Stimulated activated CD4-positive, alpha-beta T cell treated with anti-CD3 and anti-CD28 coated beads, Interleukin-15, amount 100 ng/mL, for 1 hour (primary cell): ENCODE measurements at places on chromosomes 11 and 22.

GRCh38 chr11:63868399-63869064, 29.6 kb downstream of the MARK2 start:
- no peak for DNase-seq

DNA sequence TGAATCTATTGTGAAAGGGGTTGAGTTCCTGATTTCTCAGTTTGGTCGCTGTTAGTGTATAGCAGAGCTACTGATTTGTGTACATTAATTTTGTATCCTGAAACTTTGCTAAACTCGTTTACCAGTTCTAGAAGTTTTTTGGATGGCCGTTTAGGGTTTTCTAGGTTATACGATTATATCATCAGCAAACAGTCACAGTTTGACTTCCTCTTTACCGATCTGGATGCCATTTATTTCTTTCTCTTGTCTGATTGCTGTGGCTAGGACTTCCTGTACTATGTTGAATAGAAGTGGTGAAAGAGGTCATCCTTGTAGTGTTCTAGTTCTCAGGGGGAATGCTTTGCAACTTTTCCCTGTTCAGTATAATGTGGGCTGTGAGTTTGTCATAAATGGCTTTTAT, 24.6 kb upstream of the OOSP4B start:
- no peak for DNase-seq

GRCh38 chr11:3128356-3129180, 36.5 kb downstream of the OSBPL5 start:
- DNase-seq: no peak

DNA sequence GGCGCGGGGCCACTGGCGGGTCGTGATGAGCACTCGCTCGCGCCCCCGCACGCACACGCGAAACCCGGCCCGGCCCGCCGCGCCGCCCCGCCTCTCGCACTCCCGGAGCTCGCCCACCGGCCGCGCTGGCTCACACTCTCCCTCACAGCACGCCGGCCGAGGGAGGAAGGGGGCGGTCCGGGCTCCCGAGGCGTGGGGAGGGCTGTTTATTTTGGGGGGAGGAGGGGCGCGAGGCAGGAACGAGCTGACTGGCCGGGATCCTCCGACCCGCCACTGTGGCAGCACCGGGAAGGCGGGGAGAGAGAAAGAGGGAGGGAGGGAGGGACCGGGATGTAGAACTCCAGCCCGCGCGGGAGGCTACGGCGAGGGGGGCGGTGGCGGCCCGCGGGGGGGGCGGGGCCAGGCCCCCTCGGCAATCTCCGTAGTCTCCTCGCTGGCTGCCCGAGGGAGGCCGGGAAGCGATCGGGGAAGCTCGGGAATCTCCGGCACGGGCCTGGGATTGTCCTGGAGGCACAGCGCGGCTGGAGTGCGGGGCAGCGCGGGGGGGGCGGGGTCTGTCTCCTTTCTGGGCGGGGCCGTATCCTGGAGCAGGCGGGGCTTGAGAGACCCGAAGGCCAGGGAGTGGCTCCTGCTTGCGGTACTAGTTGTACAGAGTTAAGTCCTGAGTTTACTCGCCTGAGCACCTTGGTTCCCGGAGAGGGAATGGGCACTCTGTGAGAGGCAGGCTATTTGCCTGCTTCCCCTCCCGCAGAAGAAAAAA, at the start of gene RBFOX2:
Gene RBFOX2, minus strand, starts transcription at position 179 of the 760 bp plus-strand sequence. CDS start 399 bp downstream, outside the sequence.
- DNase-seq: peak; percentile 65

- DNase-seq: no peak
Measured at GRCh38 chr11:81098471-81098870, 1635.2 kb downstream of the FAM181B start.

- no peak for DNase-seq
Measured at GRCh38 chr11:2940147-2940920, 11.1 kb upstream of the PHLDA2 start.

DNA sequence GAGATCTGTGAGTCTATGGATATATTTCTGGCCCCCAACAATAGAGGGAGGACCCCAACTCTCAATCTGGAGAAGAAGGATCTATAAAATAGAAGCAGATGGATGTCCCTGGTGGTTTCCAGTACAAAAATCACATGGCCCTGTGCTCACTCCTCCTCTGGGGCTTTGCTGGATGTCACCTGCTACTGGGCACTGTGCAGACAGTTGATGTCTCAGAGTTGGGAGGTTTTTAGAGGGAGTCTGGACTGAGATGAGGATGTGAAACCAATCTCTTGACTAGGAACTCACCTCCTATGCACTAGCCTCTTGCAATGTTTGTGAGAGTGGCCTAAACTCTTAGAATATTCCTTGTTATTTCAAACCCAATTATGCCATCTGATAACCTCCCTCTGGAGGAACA, 107.2 kb downstream of the SCN3B start:
- DNase-seq: no peak

GRCh38 chr22:43388420-43388851, 23.4 kb upstream of the MPPED1 start:
- DNase-seq: peak; percentile 48

GRCh38 chr11:118229274-118229847, 4.5 kb upstream of the JAML start:
- DNase-seq: no peak

- no peak for DNase-seq
Measured at GRCh38 chr11:47087801-47088200, 88.9 kb downstream of the ARFGAP2 start.

GRCh38 chr11:77129069-77129841, 1.2 kb downstream of the MYO7A start:
- no peak for DNase-seq

GRCh38 chr11:127118811-127119210, 118.2 kb upstream of the KIRREL3 start:
- DNase-seq: no peak

- no peak for DNase-seq
Measured at GRCh38 chr11:113202431-113202830, 112.0 kb upstream of the TTC12 start.

- no peak for DNase-seq
Measured at GRCh38 chr22:23283591-23284503, 103.5 kb downstream of the BCR start.

GRCh38 chr11:107438148-107438547, 19.5 kb downstream of the CWF19L2 start:
- DNase-seq: no peak

GRCh38 chr11:74754507-74755252, 6.0 kb downstream of the RNF169 start:
- DNase-seq: no peak

DNA sequence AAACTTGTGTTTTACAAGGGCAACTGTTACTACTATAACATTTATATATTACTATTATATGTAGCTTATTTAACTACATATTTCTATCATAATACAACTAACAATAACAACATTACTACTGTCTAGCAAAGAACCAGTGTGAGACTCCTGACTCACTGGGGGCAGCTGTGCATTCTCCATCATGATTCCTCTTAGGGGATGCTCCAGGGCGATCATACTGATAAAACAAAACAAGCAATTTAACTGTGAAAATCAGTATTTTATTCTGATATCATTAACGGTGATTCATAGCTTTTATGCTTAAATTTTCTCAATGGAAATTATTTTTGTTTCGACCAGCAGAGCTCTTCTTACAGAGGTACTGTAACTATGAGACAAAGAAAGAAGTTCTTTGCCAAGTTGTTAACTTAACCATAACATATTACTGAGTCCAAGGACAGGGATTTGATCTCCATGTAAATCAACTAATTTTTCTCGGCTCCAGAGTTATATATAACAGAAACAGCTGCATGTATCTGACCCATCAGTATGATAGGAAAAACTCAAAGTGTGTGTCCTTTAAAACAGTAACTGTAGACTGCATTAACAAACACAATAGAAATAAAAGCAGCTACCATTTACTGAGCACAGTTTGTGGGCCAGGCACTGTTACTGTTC, 24.8 kb upstream of the FNBP4 start:
- DNase-seq: no peak

DNA sequence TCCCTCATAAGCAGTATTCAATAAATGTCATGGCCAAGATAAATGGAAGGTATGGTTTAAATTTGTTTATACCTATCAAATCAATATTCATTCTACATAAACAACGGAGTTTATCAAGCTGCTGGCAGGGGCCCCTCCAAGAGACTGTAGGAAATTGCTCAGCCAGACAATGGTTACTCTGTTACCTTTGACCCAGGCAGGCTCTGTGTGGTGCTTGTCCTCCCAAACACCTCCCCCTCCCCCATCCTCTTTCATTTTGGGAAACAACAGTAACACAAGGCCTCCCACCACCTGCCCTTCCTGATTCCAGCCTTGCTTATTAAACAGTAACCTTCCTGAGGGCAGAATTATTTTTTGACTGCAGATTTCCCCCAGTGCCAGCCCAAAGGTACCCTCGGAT, 10.5 kb upstream of the ZBTB16 start:
- no peak for DNase-seq

- no peak for DNase-seq
Measured at GRCh38 chr11:69440876-69441275, 40.6 kb upstream of the LINC01488 start.

DNA sequence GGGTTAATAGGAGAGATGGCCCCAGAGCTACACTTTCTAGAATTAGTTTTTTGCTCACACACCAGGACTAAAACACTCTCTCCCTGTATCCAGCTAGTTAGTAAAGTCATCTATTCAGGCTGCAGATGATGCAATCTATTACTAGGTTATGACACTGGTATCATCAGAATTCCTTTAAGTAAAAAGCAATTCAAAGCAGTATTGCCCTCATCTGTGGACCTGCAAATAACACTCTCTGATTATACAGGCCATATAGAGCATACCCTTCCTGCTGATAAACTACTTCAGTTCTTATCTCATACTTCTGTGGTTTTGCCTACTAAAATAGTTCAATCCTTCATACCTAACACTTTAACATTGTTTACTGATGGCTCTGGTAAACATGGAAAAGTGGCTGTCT, 13.5 kb upstream of the MTMR2 start:
- DNase-seq: no peak

DNA sequence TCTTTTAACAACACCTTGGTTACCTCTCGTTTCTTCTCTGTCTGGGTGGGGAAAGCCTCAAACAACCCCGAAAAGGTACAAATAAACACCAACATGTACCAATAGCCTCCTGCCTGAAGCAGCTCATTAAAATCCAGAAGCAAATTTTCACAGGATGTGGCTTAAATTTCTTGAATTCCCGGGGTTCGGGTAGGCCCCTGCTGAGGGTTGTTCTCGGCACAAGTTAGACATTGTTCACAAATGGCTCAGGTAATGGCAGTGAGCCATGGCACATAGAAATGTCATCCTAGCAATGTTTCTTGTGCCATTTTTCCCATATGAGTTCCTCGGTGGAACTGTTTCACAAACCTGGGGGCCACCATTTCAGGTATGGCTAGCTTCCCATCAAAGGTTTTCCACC, 19.7 kb upstream of the GLYATL1 start:
- DNase-seq: no peak

DNA sequence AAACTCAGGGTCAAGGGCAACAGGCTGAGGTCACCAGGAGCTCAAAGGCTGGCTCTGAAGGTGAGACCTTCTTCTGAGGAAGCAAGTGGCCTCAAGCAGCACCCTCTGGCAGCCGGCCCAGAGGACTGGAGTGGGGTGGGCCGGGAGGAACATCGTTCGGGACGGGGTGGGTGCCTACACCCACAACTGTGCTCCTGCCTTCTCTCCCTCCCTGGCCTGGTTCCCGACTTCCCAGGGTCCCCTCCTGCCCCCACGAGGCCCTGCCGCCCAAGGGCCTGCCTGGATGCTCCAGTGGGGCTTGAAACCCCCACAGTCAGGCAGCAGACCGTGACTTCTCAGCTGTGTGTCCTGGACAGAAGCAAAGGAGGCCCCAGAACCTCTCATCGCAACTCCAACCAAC, 195.7 kb downstream of the IGLL1 start:
- no peak for DNase-seq

DNA sequence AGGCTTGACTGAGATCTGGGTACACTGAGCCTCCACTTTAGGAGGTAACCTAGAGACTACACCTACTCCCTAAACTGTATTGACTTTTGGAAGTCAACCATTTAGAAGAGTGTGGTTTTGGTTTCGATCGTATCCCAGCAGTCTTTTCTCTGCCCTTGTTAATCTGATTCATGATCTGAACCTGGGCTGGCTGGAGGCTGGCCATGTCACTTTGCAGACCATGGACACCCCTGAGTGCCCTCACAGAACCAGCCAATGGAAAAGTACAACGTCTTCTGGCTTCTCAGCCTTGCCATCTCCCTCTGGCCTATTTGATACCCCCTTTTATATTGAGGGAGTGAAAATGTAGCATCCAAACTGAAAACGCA, 10.8 kb downstream of the EHF start:
- no peak for DNase-seq

- DNase-seq: no peak
Measured at GRCh38 chr11:130032931-130033330, 30.3 kb upstream of the PRDM10 start.

- DNase-seq: no peak
Measured at GRCh38 chr11:117664897-117665296, 132.1 kb downstream of the DSCAML1 start.

- no peak for DNase-seq
Measured at GRCh38 chr11:93646399-93646798, 15.1 kb upstream of the CEP295 start.

DNA sequence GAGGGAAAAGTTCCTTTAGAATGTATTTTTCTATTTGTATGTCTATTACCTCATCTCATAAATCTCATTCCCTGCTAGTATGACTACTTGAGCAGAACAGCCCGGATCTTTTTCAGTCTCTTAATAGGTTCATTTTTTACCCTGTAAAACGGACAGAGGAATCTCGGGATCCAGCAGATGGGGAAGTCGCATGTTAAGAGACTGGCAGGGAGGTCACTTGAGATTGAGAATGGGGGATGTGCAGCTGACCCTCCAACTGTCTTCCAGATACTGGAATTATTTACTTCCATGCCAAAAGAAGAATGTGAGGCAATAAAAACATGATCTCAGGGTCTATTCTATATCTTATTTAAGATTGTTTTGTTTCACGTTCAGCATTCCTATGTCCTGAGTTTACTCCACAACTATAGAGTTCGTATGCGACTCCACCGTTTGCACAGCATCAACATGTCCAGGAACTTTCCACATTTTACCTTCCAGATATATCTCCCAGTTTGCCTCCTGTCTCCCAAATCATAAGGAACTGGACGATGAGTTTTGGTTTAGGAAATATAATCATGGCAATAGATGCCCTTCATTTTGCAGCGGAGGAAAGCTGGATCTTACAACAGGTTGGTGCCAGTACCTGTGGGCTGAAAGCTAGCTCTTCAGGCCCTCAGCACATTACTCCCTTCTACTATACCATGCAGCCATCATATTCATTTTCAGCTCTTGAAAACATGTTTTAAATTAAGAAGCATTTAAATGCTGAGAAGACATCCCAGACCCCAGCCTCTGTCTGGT, 181.5 kb downstream of the MAML2 start:
- DNase-seq: no peak
